ENCODE measurements at places on chromosomes 12 and 14.
A peak's percentile ranks its signal among the peaks of the same experiment; 100 is the strongest.

GRCh38 chr12:6613776-6614512 is 6.8 kb upstream of the CHD4 start:
- DNase-seq, result peak; percentile 95

DNA sequence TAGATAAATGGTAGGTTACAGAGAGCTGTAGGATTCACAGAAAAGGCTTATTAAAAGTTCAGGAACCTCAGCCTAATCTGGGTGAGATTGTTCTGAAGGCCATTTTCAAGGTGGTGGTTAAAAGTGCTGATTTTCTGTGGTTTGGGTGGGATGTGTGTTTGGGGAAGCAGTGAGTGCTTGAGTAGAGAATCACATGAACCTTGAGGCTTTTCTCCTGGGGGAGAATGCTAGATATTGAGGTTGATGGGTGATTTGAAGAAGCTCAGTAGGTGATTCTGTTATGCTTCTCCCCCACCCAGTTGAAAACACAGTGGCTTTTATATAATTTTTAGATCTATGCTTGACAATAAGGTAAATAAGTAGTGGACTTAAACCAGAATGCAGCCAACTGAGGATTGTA is 420.9 kb downstream of the PCNX1 start:
- peak; percentile 5 for DNase-seq

- no peak for DNase-seq
These were observed 46.8 kb downstream of the DDX11 start for GRCh38 chr12:31120392-31121008.

DNA sequence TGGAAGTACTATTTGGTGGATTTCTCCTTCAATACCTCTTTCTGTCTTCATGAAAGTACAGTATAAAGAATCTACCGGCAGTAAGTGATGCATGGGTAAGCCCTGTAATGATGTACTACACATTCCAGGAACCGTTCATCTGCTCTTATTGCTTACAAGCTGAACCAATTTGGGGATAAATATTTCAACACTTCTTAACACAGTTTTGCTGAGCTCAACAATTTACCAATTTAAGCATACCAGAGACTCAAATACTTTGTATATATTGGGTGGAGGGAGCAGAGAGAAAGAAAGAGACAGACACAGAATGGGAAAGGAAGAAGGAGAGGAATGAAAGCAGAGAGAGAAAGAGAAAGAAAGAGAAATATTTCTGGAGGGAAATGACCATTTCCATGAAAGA is 821.1 kb upstream of the FLRT2 start:
- DNase-seq, result peak; percentile 5

GRCh38 chr12:113190761-113191160 is 5.2 kb downstream of the RITA1 start:
- DNase-seq, result peak; percentile 16

DNA sequence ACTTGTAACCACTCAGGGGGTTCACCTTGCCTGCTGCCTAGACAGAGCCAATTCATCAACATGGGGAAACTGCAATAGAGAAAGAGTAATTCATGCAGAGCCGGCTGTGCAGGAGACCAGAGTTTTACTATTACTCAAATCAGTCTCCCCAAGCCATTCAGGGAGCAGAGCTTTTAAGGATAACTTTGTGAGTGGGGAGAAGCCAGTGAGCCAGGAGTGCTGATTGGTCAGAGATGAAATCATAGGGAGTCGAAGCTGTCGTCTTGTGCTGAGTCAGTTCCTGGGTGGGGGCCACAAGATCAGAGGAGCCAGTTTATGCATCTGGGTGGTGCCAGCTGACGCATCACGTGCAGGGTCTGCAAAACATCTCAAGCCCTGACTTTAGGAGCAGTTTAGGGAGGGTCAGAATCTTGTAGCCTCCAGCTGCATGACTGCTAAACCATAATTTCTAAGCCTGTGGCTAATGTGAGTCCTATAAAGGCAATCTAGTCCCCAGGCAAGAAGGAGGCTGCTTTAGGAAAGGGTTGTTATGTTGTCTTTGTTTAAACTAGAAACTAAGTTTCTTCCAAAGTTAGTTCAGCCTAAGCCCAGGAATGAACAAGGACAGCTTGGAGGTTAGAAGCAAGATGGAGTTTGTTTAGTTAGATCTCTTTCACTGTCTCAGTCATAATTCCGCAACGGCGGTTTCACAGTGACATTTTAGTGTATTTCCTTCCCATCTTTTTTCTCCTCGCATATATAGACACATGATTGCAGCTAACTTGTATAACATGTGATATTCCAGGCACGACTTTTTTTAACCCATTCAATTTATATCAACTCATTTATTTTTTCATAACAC is 68.9 kb upstream of the NCOR2 start:
- DNase-seq, result peak; percentile 60

GRCh38 chr12:2329661-2330210 is 276.9 kb downstream of the CACNA1C start:
- DNase-seq, result no peak

DNA sequence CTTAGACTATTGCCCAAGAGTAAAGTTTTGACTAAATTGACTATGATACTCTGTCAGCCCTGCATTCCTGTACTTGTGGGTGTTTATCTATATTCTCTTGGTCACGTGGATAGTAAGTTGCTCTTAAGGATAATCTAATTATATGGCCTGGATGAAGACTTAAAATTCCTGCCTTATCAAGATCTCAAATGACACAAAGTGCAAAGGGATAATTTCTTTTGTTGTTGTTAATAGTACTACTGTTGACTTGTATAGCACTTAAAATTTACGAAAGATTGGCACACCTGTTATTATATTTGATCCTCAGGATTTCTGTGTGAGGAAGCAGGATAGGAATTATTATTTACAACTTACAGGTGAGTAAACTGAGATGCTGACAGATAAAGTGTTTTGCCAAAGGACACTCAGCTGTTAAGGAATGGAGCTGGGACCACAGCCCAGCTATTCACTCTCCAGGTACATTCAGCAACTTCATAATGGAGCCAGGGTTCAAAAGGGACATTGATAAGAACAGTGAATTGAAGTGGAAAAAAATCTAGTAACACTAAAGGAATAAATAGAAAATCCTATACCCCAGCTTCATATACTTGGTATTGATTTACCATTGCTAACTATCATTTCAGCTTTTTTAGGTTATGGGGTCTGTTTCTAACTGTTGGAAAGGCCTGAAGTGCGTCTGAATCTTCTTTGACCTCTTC is 53.4 kb upstream of the EVL start:
- DNase-seq, result no peak

- DNase-seq, result no peak
These were observed 52.9 kb downstream of the SVOP start for GRCh38 chr12:108967869-108968540.

GRCh38 chr12:115199831-115200230 is 515.9 kb upstream of the TBX3 start:
- DNase-seq, result peak; percentile 83

GRCh38 chr14:71289536-71289935 is 382.3 kb downstream of the PCNX1 start:
- DNase-seq, result no peak

GRCh38 chr12:27896419-27896990 is 76.0 kb downstream of the PTHLH start:
- no peak for DNase-seq

DNA sequence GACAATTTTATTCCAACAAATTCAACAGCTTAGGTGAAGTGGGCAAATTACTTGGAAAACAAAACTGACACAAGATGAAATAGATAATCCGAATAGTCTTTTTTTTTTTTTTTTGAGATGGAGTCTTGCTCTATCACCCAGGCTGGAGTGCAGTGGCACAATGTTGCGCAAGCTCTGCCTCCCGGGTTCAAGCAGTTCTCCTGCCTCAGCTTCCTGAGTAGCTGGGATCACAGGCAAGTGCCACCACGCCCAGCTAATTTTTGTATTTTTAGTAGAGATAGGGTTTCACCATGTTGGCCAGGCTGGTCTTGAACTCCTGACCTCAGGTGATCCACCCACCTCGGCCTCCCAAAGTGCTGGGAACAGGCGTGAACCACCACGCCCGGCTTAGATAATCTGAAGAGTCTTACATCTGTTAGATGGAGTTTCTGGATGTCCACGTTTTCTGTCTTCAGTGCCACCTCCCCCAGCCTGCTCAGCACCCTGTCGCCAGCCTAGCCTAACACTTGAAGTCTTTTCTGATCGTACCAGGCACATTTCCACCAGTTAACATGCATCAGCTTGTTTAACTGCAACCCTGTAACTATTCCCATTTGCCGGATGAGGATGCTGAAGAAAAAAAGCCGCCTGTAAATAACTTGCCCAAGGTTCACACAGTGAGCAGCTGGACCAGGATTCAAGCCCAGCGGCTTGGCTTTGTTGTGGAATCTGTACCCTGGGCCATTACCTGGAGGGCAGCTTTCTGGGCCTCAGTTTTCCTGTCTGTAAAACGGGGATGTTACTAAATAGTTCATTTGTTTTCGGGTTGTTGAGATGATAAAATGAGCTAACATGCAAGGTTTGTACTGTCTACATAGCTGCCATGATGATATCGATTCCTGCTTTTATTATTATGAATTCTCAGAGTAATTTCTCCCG is 26.4 kb downstream of the FBRSL1 start:
- no peak for DNase-seq

DNA sequence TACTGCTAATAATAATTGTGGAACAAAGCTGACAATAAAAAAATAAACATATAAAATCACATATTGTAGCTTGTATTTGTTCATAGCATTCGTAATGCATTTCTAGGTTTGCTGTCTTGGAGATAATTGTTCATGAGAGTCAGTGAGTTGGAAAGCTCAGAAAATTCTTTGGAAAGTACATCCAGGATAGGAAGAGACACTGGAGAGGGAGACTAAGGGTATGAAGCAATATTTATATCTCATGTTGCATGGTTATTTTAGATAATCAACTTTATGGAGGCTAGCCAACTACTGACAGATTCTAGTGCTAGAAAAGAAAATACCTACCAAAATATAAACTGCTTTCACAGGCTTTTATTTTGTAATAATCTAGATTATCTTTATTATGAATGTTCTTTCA is 1095.2 kb downstream of the FSCB start:
- no peak for DNase-seq

DNA sequence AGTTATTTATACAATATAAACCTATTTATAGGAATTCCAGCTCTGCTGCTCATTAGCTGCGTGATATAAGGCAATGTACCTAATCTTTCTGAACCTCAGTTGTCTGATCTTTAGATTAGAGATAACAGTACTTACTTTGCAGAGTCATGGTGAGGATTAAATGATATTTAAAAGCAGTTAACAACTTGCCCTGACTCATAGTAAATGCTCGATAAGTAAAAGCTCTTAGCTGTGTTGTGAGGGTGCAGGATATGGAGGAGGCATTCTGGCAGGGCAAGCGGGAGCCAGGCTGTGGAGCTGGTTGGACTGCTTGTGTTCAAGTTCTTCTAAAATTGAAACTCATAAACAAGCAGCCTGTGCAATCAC is 140.0 kb upstream of the PRICKLE1 start:
- DNase-seq, result no peak
